ENCODE measurements at places on chromosomes 7 and 10.

DNA sequence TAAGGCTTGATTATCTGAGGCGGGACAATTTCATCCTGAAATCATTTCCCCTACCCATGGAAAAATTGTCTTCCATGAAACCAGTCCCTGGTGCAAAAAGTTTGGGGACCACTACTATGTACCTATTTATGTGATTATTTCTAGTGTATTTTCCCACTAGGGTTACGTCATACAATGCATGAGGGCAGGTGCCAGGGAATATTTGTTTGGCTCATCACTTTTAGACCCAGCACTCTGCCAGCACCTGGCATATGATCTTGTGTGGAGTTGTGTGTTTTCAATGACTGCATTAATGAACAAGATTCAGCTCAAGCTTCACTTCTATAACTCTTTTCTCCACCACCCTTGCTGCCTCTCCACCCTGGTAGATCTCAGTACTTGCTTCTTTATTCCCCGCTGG, 73.3 kb upstream of the TNKS2 start:
- DNase-seq = no peak

GRCh38 chr10:24664991-24665390, 58.7 kb downstream of the ARHGAP21 start:
- DNase-seq = no peak

- DNase-seq = no peak
Measured at GRCh38 chr7:98251231-98251600, 816 bp downstream of the TECPR1 start.

DNA sequence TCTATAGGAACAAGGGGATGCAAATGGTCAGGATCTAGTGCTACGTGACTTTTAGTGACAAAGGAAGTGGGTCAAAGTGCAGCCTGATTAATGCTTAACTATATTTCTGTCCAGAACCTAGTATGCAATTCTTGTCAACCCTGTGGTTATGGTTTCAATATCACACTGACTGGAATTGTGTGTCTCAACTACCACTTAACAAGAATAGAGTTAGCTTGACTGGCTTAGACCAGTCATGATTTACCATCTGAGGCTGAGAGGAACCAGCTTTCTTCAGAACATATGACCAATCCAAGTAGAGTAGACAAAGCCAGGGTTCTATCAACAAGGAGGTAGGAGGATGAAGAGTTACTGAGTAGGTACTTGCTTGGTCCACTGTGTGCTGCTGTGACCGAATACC, 54.4 kb downstream of the MYPN start:
- DNase-seq = no peak

DNA sequence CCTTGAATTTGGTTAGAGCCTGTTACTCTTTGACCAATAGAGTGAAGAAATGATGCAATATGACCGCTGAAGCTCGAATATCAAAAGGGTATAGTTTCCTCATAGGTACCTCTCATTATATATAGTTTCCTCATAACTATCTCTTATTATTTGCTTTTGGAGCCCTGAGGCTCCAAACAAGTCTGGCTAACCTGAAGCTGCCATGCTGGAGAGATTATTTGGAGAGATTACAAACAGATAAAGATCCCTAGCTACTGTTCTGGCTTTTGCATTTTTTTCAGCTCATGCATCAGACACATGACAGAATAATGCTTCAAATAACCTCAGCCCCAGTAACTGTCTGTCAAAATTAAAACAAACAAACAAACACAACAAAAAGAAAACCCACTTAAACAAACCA, 65.4 kb upstream of the CHRM2 start:
- no peak for DNase-seq

Data from HS-27A (cell line).